ENCODE measurements at places on chromosomes 6 and 20.

DNA sequence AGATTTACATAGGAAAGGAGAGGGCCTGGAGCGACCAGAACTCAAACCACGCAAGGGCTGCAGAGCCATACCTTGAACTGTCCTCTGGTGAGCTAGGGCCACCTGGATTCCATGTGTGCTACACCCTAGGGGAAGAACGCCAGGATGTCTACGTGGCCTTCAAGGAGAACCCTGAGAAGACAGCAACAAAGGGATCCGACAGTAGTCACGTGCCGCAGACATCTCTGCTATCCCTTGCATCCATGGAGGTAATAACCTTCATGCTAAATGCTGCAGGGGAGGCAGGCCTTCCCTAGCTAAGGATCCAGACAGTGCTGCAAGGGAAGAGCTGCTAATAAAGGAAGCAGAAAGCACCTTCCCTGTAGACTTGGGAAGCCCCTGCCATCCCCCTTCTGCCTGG lies 52.9 kb downstream of the NOL4L start:
- DNase-seq = no peak

GRCh38 chr6:5163247-5163646 lies 78.1 kb downstream of the PPP1R3G start:
- DNase-seq = no peak

DNA sequence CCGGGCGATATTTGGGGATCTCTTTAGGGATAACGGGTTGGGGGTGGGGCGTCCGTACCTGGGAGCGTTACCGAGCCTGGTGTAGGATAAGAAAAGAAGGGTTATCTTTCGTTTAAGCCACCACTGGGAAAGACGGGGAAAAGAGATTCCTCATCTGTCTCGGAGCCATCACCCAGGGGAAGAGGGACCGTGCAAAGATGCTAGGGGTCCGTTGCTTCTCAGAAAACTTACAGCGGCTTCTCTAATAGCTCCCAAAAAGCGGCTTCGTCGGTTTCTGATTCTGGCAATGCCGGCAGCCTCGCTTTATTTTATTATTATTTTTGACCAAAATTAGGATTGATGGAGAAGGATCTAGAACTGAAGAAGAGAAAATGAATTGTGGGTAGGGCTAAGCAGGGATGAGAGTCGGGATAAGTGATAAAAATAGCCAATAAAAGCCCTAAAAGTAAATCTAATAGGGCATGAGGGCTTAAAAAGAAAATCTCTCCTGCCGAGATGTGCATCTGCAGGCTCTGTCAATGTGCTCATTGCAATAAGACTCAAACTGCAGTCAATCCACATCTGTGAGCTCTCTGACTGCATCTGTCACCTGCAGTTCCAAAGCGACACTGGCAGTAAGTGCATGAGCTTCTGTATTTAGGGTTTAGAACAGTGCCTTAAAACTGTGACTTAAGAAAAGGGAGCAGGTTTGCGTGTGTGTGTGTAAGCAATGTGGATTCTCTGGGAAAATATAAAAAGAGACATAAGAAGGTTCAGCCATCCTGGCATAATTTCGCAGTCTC lies 801 bp downstream of the TBPL1 start:
- DNase-seq = no peak

DNA sequence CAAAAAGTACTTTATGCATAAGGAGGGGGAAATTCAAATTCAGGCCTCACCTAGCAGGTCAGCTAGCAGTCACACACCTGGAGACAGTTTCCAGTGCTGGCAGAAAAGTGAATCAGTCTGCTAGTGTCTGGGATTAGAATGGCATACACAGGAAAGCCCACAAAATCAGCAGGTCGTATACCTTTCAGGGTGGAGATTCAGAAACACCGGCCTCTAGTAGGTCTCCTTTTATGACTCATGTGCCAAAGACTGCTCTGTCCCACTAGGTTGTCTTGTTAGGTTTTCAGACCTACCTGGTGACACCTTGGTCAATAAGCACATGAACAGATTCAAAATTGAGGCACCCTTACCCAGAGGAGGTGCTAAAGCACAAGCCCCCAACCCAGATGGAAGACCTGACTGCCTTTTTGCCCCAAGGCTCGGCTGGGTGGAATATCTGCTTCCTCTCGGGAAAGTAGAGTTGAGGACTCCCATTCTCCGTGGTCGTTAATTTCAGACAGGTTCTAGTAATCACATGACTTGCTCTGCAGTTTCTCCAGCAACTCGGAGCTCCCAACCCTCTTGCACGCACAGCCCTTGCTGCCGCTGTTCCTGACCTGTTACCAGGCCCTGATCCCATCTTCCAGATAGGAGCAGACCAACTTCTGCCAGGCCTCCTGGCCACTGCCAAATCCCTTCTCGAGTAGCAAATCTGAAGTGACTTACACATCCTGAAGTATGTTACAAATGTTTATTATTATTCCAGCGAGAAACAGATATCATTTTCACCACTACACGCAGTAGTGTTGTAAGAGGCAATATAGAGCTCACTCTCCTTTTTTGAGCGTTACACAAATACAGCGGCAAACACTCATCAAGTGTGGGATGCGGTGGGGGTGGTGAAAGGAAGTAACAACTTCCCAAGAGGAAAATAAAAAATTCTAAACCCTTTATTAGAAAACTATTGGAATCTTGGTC lies 46.6 kb downstream of the AGPAT4 start:
- no peak for DNase-seq

- DNase-seq = no peak
These were observed 98.6 kb upstream of the RNF24 start for GRCh38 chr20:4113615-4114603.

- no peak for DNase-seq
These were observed 48.0 kb downstream of the TMEM170B start for GRCh38 chr6:11585426-11586016.

DNA sequence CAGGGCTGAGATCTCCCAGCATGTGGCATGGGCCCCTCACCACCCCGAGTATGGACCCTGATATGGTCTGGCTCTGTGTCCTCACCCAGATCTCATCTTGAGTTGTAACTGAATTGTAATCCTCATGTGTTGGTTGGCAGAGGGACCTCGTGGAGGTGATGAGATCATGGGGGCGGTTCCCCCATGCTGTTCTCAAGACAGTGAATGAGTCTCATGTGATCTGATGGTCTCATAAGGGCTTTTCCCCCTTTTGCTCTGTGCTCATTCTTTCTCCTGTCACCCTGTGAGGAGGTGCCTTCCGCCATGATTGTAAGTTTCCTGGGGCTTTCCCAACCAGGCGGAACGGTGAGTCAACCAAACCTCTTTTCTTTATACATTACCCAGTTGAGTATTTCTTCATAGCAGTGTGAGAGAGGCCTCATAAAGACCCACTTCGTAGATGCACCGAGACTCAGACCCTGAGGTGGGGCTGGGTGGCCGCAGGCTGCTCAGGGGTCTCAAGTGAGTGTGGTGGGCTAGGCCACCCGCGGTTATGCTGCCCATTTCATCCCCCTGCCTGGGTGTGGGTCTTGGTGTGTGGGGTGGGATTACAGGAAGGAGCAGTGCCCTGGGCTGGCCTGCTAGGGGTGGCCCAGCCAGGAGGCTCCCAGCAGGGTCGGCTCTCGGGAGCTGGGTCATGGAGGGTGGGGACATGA lies 26.2 kb upstream of the GATA5 start:
- DNase-seq = no peak

DNA sequence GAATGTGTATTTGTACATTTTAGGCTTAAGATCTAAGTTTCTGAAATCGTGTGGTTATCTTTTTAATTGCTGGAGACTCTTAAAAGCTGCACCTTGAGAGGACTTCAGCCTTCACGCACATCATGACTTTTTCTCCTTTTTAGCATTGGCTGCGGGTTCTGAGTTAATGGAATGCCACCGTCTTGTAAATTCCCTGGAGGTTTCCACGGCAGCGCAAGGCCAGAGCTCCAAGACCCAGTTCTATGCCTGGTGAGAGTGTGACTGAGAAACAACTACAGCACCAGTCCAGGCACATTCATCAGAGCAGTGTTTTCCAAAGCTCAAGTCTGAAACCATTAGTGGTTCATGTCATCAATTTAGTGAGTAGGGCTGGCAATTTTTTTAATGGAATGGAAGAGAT lies 23.0 kb downstream of the PRR18 start:
- DNase-seq = no peak

DNA sequence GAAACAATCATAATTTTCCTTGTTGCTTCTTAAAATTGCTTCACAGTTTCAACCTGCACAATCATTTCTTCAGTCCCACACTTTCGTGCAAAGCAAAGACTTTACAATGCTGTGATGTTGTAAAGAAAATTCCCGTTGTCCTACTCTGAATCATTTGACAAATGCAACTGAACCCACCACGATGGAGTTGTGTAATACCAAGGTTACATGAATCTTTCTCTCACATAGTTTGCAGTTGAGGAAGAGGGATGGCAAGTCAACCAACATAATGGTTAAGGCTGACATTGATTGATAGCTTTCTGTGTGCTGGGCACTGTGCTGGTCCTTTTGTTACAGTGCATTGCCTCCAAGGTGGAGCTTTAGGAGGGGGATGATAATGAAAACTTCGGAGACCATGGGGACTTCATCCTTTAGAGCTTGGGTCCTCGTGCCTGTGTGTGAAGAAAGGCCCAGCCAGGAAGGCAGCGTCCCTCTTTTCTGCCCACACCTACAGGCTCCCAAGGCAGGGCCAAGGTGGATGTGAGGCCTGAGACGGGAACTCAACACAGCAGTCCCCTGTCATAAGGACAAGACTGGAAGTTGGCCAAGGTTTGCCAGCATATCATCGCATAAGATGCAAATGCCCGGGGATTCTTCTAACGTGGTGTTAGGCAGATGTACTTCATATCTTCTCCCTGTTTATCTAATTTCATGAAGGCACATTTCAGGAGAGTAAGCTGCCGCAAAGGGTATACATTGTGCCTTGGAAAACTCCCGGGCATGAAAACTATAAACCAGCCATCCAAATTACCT lies 96.9 kb downstream of the LY86 start:
- no peak for DNase-seq

DNA sequence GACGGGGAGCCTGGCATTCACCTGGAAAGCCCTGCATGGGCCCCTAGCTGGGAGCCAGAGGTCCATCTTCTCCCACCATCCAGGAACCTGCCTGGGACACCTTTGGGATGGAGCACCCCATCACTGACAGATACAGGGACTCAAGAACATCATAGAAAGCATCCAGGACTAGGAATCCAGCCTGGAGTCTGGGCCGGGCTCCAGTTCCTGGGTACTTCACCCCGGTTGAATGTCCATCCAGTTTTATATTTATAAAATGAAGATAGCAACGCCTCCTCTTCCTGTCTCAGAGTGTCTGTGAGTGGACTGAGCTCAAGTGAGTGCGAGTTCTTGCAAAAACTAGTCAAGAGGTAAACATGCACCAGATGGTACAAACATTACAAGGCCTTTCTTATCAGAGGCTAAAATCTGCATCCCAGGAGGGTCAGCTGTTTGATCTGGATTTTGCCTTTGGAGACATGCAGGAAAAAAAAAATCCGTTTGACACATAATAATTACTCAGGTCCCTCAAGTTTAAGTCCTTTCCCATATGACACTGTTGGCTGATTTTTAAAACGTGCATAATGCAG lies 27.4 kb downstream of the ZC3H12D start:
- DNase-seq = no peak

DNA sequence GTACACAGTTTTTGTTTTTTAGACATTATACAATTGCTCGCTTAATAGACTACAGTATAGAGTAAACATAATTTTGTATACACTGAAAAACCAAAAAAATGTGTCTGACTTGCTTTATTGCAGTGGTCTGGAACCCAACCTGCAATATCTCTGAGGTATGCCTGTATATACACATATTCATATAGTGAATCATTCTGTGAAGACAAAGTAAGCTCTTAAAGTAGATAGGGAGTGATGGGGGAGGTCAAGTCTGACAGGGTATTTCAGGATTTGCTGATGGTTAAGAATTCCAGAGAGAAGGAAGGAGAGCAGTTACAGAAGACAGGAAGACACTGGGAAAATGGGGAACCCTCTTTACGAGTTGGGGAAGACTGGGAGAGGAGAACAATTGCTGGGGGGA lies 417.9 kb downstream of the CD109 start:
- no peak for DNase-seq

- DNase-seq = no peak
These were observed 115.4 kb downstream of the SLC23A2 start for GRCh38 chr20:4885877-4886276.

GRCh38 chr6:155310596-155310995 lies 3.7 kb downstream of the TFB1M start:
- DNase-seq = no peak

GRCh38 chr6:2957696-2958330 lies 13.6 kb downstream of the SERPINB6 start:
- no peak for DNase-seq

DNA sequence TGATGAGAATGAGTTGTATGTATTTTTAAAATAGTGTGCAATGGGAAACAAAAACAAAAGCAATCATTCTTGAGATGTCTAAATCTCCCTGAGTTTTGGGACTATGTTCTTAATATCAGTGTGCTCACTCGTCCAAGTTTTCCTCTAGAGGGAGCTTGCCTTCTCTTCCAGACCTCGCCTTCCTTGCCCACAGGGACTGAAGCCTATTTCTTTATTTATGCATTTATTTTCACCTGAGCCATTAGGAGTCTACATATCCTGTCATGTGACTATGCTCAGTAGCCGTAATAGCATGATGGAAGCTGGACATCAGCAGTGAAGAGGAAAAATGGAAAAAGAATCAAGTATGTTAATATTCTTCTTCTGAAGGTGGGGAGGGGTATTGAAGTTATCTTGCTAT lies 131.2 kb downstream of the SH3BGRL2 start:
- no peak for DNase-seq

- no peak for DNase-seq
These were observed 75.3 kb downstream of the PRDM1 start for GRCh38 chr6:106161311-106161874.

GRCh38 chr6:5337573-5337972 lies 76.3 kb downstream of the FARS2 start:
- no peak for DNase-seq

DNA sequence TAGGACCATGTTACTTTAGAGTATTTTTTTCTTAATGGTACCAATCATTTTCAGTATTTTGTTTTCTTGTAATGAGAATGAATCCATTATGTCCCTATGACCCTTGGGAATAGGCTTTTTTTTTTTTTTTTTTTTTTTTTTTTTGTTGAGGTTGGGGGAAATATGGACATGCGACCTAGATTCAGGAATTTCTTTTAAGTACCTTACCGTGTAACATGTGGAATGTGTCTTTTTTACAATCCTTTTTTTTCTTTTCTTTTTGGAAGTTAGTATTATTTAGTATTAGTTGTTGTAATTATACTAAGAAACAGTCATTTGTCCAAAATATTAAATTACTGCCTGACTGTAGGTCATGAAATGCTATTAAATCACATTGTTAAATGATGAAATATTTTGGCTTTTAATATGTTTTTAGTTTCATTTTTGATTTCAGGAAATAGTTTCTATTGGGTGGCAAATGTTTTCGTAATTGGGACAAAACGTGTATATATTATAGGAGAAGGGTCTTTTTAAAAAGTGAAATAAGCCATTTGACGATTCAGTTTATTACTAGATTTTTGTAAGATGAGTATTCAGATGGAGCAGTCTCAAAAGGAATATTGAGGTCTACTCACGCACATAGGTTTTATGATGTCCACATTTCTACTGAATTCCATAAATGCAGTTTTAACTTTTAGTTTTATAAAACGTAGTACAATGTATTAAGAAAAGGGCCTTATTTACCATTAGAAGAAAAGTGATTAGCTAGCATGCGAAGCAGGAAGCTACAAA lies 4.9 kb downstream of the ARID1B start:
- DNase-seq = no peak
